ENCODE measurements at places on chromosomes 16 and 17.

- H3K27me3 ChIP-seq: no peaks in the 10 kb centered on the region
- no peak within 1 kb of the TSS for H3K4me3 ChIP-seq
- H3K36me3 ChIP-seq: no peaks in the 10 kb centered on the region
- DNase-seq: no peak
- H3K4me1 ChIP-seq: no peaks in the 10 kb centered on the region
- peak within 1 kb of the TSS; percentile 68 for H3K27ac ChIP-seq
Observed at GRCh38 chr17:40309031-40309948, at the start of gene RARA. RARA (plus strand) TSS chr17:40309180; CDS start chr17:40331219, 22,039 bp downstream.

DNA sequence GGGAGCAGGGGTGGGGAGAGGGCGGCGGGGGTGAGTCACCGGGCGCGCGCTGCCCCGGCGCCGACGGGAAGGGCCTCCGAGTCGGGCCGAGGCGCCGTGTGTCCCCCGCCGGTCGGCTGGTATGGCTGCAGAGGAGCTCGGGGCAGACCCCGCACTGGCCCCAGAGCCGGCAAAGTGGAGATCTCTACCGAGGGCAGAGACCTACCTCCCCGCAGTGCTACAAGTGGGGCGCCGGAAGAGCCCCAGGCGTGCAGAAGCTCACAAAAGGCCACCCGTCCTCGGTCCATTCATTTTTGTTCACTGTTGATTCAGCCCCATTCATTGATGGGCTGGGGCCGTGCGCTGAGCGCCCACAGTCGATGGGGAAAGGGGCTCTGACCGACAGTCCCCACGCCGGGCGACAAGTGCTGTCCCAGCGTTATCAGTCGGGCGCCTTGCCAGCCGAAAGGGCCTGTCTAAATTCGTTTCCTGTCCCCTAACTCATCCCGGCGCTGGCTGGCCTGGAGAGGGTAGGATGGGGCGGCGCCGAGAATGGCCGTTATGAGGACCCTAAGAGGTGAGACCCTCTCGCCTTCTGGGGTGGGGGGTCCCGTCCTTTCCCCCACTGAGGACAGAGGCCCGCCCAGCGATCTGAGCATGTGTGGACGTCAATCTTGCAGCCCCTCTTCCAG lies 709 bp upstream of the ENO3 start:
- peak overlapping the region; percentile 86 for H3K4me3 ChIP-seq
- H3K27ac ChIP-seq: peak overlapping the region; percentile 97
- H3K4me1 ChIP-seq: peaks cover 27% of the 10 kb centered on the region
- peaks cover 25% of the 10 kb centered on the region for H3K36me3 ChIP-seq
- DNase-seq: no peak
- H3K27me3 ChIP-seq: no peaks in the 10 kb centered on the region

GRCh38 chr16:57380671-57381462 lies 8.6 kb downstream of the CX3CL1 start:
- no peaks in the 10 kb centered on the region for H3K27me3 ChIP-seq
- DNase-seq: no peak
- H3K27ac ChIP-seq: peak overlapping the region; percentile 73
- H3K4me3 ChIP-seq: no peak overlapping the region

- H3K27ac ChIP-seq: no peak overlapping the region
- DNase-seq: no peak
- no peaks in the 10 kb centered on the region for H3K4me1 ChIP-seq
Observed at GRCh38 chr16:84268291-84269040, 26.2 kb upstream of the WFDC1 start.

GRCh38 chr17:51365090-51365489 lies 104.7 kb downstream of the UTP18 start:
- no peaks in the 10 kb centered on the region for H3K4me1 ChIP-seq
- DNase-seq: no peak
- no peak overlapping the region for H3K4me3 ChIP-seq
- H3K36me3 ChIP-seq: no peaks in the 10 kb centered on the region
- peaks cover 38% of the 10 kb centered on the region for H3K27me3 ChIP-seq
- no peak overlapping the region for H3K27ac ChIP-seq

DNA sequence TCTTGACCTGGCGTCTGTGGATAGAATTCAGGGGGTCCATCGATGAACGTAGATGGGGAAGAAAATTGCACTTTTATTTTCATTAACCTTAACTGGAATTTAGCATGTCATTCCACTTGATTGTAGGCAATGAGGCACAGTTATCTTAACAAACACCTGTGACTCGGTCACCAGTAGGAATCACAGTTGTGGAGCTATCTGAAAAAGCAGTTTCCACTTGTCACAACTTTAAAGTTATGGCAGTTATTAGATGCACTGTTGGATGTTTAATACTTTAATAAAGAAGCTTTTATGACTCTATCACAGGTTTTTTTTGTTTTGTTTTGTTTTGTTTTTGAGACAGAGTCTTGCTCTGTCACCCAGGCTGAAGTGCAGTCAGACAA lies 83.7 kb upstream of the LGALS9 start:
- peaks cover 52% of the 10 kb centered on the region for H3K4me1 ChIP-seq

DNA sequence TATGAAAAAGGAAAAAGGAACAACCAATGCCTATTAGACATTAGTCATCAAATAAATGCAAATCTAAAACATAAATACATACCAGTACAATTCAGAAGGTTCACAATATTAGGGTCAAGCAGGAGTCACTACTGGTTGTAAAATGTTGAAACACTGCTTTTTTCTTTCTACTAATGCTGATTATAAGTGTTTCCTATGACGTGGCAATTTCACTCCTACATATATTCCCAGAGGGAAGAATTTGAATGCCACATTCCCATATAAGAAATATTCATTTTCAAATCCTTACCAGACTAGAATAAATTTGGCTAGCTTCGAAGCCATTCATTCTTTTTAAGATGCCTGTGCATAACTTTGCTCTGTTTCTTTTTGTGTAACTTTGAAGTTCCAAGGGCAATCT lies 2.6 kb upstream of the KRTAP9-2 start:
- no peak for DNase-seq
- no peaks in the 10 kb centered on the region for H3K4me1 ChIP-seq
- peaks cover 7% of the 10 kb centered on the region for H3K27me3 ChIP-seq

DNA sequence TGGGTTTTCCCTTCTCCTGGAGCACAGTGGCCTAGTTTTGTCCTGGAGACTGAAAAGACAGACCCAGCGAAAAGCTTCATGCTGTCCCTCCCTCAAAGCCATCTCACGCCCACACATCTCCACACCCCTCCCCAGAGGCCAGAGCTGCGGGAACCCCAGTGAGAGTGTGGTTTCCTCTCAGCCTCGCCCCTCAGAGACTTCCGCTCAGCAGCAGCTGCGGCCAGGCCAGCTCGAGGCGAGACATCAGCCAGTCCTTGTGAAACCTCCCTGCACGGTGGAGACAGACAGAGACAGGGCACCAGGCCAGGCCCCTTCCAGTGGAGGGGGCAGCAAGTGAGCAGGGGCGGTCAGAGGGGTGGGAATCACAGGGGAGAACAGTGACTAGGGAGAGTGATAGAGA lies 77.0 kb upstream of the TNRC6C start:
- H3K27ac ChIP-seq: peak overlapping the region; percentile 86
- peak overlapping the region; percentile 69 for H3K4me3 ChIP-seq
- peaks cover 31% of the 10 kb centered on the region for H3K27me3 ChIP-seq

- H3K4me1 ChIP-seq: peaks cover 43% of the 10 kb centered on the region
- no peak for DNase-seq
- H3K27me3 ChIP-seq: no peaks in the 10 kb centered on the region
- peak overlapping the region; percentile 26 for H3K27ac ChIP-seq
Observed at GRCh38 chr17:49729069-49729468, 21.3 kb upstream of the SLC35B1 start.

DNA sequence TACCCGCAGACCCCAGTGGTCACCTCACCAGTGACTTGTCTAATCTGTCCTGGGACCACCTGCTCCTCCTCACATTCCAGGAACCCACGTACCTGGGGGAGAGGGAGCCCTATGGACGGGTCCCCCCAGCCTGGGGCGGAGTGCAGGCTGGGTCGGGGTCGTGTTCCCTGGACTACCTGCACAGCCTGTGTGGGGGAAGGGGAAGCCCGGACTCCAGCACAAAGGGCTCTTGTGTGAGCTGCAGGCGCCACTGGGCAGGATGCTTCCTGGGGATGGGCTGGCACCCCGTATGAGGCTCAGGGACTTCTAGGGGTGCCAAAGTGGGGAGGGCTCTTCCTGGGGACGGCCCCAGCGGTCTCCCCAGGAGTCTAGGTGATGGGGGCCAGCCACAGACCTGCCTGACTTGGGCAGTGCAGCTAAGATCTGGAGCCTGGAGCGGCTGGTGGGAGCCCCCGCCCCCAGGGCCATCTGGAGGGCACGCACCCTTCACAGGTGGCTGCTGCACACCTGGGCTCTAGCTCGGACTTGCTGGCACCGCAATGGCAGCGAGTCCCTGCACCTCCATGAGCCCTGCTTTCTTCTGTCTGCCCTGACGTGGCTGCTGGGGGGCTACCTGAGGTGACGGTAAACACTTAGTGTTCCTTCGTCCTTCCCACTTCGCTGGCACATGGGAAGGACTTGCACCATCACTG lies 7.5 kb downstream of the VASN start:
- no peaks in the 10 kb centered on the region for H3K4me1 ChIP-seq
- peak overlapping the region; percentile 31 for H3K27ac ChIP-seq
- H3K27me3 ChIP-seq: no peaks in the 10 kb centered on the region
- no peak for DNase-seq

DNA sequence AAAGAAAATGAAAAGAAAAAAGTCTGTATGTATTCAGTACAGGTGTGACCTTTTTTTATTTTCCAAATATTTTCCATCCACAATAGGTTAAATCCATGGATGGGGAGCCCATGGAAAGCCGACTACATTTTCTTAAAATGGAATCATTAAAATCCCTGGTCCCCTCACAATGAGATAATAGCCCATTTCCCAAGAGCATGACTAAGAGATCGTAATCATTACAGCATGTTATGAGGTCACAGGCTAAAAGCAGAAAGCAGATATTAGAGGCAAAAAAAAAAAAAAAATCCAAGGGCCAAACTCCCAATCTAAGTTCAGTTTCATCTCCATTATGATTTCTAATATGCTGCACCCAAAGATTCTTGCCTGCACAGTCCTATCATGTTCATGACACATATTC lies 44.7 kb downstream of the CYTH1 start:
- peak overlapping the region; percentile 94 for H3K4me3 ChIP-seq
- peaks cover 49% of the 10 kb centered on the region for H3K36me3 ChIP-seq
- peaks cover 71% of the 10 kb centered on the region for H3K4me1 ChIP-seq
- peak overlapping the region; percentile 93 for H3K27ac ChIP-seq
- DNase-seq: no peak
